ENCODE measurements at places on chromosomes 3 and 15.
A peak's percentile ranks its signal among the peaks of the same experiment; 100 is the strongest.

DNA sequence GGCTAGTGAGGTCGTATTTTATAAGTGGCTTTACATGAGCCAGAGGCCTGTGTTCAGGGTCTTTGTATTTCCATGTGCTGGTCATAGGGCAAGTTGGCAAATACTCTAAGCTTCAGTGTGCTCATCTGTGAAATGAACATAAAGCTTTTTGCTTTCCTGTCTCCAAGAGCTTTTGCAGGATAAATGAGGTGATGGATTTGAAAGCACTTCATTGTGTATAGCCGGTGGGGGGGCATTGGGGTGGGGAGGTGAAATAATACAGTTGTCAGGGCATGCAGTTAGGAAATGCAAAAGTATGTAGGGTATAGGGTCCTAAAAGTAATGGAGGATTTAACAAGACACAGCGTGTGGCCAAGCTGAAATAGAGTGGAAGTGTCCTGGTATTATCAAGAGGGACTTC, 67.7 kb downstream of the ARNT2 start:
- no peak for DNase-seq

GRCh38 chr3:191330530-191331048, 263 bp upstream of the UTS2B start:
- peak; percentile 59 for DNase-seq

- no peak for DNase-seq
These were observed 185.5 kb downstream of the MCTP2 start for GRCh38 chr15:94416820-94417219.

GRCh38 chr15:98217356-98217755, 256.9 kb downstream of the ARRDC4 start:
- no peak for DNase-seq

- no peak for DNase-seq
These were observed 123.6 kb downstream of the CACNA1D start for GRCh38 chr3:53617893-53618523.

DNA sequence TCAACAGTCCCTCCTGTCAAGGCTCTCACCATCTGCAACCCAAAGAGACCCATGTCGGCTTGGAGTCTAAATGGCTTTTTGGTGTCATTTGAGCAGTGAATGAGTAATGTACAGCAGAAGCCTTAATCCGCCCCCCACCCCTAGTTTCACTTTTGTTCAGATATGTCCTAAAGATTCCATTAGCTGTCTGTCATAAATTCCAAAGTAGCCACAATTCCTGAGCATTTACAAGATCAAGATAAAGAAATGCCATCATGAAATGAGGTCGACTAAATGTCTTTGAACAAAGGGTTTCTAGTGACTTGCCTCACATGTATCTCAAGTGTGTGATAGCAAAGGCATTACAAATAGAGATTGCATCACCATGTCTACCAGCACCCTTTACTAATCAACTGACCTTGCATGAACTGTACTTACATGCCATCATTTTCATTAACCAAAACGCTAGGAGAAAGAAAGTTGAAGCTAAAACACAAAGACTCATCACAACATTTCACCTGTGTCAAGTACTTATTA, 123.8 kb upstream of the PHLDB2 start:
- DNase-seq: peak; percentile 94

GRCh38 chr15:77966540-77967234, 110.8 kb downstream of the TBC1D2B start:
- peak; percentile 61 for DNase-seq

DNA sequence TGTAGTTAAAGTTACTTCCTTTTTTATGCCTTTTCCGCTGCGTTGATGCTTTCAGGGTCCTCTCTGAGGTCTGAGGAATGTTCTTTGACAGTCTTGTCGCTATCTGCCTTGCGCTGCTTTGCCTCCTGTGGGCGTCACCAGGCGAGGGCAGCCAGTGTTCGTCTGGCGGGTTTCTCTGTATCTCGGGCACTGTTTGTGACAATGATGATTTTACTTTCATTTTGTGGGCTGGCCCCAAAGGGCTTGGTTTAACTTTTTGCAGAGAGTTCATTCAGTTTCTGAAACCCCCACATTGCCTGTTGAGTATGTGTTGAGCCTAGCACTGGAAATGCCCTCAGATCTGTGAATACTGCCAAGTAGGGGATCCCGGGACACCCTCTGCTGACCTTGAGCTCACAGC, 24.6 kb upstream of the SACM1L start:
- DNase-seq: no peak

DNA sequence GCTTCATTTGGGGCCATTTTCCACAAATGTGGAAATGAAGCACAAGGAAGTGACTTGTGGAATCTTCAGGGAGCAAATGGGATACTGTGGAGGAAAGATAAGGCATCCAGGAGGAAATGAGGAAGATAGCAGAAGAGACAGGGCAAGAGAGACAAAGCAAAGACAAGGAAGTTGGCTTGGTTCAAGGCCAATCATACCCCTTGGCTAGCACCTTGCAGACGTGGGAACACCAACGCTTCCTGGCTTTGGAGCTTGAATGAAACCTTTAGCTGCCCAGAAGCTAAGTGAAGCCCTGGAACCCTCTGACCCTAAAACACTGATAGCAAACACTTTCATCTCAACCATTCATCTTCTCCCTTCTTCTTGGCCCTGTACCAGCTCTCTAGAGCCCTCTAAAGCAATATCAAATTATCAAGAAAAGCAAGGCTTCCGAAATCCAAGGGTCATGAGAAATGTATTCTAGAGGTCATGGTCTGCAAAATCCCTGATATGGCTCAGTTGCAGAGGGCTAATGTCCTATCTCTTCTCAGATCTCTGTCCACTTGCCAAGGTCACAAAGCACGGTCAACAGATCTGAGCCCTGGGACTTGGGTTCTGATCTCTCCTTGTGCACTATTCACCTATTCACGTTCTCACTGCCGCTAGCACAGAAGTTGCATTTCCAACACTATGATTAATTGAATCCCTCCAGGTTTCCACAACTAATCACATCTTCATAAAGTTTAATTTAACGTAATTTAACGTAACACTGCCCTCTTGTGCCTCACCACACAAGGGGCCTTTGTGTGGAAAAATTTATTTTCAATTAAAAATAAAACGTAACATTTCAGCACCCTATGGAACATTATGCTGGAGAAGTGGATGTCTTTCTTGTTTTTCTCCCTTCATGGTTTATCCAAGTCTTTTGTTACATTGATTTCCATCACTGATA, 557.6 kb upstream of the ADAMTS9 start:
- peak; percentile 8 for DNase-seq

- peak; percentile 97 for DNase-seq
These were observed 171.5 kb downstream of the LRTM1 start for GRCh38 chr3:54756330-54756731.

GRCh38 chr3:101203411-101203810, 117.0 kb downstream of the IMPG2 start:
- DNase-seq: no peak

- DNase-seq: no peak
These were observed 268.7 kb downstream of the XXYLT1 start for GRCh38 chr3:195001961-195002861.

DNA sequence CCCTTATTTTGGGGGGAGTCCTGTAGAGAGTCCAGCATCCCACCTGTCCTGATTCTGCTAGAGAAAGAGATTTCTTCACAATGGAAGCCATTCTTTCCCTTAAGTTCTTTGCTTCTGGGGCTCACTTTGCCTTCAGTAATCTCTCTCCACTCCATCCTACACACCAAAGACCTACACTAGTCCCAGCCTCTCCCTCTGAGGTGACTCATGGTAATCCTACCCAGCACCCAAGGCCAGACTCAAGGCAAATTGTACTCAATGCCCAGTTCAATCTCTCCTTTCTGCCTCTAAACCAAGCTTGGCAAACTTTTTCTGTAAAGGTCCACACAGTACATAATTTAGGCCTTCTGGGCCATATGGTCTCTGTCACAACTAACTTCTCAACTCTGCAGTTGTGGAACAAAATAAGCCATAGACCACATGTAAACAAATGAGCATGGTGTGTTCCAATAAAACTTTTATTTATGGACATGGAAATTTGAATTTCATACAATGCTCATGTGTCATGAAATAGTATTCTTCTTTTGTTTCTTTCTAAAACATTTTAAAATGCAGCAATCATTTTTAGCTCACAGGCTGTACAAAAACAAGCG, 72.5 kb downstream of the MRPL46 start:
- DNase-seq: no peak

GRCh38 chr3:60010781-60011180, 961.0 kb upstream of the CFAP20DC start:
- DNase-seq: peak; percentile 8
